ENCODE measurements at places on chromosomes 7 and 10.
A peak's percentile ranks its signal among the peaks of the same experiment; 100 is the strongest.

GRCh38 chr10:6386346-6386745 is 183.6 kb downstream of the PFKFB3 start:
- no peak for DNase-seq

DNA sequence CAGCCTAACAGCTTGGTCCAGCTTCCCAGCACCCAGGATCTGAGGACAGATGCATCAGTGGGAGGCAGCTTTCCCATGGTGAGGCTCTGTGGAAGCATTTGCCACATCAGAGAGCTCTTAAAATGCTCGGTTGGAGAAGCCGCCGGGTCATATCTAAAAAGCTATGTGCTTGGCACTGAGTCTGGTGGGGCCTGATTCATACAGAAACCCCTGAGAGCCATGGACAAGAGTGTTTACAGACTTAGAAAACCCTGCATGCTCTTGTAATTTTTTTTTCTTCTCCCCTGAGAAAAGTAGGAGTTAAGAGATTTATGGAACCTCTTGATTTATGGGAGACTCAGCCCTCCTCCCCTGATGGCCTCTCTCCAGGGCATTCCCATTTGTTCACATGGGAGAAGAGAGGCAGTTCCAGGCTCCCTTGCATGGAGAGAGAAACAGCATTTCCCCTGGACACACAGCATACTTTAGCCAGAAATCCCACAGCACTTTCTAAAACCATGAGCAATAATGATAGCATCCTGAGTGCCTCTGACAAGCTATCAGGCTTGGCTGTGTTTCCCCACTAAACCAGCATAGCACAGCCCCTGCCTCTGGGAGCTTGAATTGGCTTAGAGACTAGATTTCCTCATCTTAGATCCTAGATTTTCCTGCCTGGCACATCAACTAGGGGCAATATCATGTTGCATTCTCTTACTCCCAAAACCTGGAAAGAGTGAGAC is 322.1 kb upstream of the AUTS2 start:
- peak; percentile 2 for DNase-seq

DNA sequence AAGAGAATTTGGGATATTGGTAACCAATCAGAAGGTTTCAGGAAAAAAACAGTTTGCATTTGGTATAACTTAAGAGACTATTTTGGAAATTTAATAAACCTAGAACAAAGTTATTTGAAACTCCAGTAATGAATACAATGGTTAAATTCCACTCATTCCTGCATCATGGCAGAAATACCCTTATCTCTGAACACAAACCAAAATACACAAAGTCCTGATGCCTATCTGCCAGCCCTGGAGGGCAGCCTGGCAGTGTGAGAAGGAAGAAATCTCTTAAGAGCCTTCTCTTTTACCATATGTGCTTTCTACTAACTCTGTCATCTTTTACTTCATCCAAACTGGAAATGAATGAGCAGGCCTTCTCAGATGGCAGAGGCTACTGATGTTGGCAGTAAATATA is 147.1 kb upstream of the LYZL1 start:
- peak; percentile 47 for DNase-seq

- DNase-seq, result no peak
Measured at GRCh38 chr10:82558014-82558607, 683.1 kb downstream of the NRG3 start.

DNA sequence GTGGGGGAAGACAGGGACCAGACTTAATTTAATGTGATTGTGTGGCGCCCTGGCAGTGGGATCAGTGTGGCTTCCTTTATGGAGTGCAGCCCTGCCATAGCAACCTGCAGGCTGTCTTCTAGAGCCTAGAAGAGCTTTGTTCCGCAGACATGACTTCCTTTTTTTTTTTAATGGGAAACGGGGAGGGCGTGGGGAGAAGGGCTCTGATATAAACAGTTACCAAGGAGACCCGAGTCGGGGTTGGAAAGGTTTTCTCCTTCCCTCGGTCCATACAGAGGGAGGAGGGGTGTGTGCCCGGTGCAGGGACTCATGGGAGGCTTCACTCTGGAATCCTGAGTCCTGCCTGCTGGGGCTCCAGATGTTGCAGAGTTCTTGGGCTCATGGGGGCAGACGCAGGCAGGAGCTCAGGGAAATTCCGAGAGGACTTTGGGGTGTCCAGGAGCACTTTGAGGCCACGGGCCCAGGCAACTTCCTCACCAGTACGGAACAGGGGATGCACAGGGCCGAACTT is 26.9 kb downstream of the TMEM120A start:
- peak; percentile 32 for DNase-seq

DNA sequence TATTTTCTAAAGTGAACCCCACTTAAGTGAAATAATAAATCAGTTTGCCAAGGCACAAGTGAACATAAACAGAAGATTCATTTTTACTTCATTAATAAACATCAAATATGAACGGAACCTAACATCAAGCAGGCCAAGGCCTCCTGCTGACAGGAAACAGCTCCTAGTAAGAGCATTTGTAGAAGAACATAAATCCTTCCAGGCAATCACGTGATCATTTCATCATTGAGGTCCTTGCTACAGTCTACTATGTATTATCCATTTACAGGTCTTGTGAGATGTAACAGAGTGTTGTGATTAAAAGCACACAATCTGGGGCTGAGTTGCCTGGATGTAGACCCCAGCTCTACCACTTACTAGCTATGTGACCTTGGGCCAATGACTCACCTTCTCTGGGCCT is 70.6 kb downstream of the CALD1 start:
- peak; percentile 44 for DNase-seq

GRCh38 chr7:96090756-96091155 is 231.1 kb downstream of the SLC25A13 start:
- no peak for DNase-seq

DNA sequence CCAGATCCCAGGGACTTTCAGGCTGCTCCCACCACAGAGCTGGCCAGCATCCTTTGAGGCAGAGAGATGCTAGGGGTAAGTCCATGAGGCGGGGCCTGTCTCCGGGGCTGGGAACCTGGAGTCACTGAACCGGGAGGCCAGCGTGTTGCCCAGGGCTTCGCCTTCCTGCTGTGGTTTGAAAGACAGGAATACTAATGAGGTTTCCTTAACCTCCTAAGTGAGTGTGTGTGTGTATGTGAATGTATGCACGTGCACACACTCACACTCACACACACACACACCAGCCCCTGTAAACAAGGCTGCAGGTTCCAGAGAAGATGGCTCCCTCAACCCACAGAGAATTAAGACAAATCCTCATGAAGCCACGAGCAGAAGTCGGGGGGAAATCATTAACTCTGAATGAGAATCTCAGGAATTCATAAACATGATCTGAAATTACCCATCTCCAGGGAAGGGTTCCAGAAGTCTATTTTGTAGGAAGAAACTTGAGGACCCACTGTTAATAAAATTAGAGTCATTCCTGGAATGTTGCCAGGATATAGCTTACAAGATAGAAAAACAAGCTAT is 20.3 kb upstream of the PFKP start:
- DNase-seq, result no peak

GRCh38 chr7:68246189-68246633 is 1249.6 kb downstream of the TYW1 start:
- DNase-seq, result no peak

- DNase-seq, result no peak
Measured at GRCh38 chr7:117111535-117111934, 158.2 kb downstream of the ST7 start.

- no peak for DNase-seq
Measured at GRCh38 chr7:47546733-47547494, 35.0 kb downstream of the TNS3 start.

DNA sequence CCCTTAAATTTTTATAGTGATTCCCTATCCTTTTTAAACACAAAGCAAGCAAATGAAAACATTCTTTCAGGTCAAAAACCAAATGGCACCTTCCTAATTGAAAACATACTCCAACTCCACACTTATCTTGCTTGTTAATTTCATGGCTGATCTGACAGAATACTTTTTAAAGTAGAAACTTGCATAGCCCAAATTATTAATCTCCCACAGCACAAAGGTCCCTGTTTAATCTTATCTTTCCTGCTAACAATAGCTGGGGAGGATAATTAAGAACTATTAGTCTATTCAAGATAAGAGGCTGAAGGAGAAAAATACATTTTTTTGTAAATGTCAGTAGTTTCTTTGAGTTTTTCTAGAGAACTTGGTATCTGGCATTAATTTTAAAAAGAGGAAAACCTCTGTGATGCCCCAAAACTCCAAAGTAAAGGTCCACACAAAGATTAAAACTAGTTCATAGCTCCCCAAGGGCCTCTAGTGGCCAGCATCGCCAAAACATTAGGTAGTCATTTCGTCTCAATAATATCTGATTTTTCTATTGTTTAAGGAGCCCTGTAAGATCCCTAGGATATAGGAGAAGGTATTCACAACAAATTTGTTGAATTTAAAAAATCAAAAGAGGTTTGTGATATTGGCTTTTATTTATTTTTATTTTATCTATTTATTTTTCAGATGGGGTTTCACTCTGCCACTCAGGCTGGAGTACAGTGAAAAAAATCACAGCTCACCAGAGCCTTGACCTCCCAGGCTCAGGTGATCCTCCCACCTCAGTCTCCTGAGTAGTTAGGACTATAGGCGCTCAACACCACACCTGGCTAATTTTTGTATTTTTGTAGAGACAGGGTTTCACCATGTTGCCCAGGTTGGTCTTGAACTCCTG is 14.7 kb downstream of the CDNF start:
- peak; percentile 63 for DNase-seq

All from cardiac fibroblast (primary cell).